ENCODE measurements at places on chromosomes 3 and 15.
A peak's percentile ranks its signal among the peaks of the same experiment; 100 is the strongest.

DNA sequence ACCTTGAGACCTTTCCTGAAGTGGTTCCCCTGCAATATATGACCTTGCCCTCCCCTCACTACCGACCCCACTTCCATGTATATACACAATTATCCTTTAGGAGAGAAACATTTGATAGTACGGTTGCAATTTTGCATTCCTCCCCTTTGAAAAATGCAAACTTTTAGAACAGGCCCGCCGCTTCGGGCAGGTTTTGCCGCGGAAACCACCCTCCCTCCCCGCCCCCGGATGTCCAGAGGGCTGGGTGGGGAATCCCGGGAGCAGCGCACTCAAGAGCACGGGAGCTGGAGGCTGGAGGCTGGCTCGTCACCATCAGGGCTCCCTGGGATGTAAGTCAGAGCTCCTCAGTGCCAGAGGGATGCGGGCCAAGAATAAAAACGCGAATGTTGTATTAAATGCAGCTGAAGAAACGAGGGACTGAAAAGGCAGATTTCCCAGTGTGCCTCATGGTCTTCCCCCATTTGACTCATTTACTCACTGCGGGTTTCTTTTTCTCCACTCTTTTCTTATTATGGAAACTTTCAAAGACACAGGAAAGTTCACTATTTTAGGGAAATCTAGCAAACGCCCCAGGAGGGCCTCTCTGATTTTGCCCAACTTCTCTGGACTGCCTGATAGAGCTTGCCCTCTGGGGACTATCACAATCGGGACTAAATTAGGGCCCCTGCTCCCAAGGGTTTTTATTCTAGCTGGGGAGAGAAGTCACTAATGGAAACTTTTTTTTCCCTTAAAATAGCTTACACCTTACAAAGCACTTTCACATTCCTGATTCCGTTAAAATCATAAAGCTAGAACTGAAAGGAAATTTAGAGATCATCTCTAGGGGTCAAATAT is 2.9 kb upstream of the USP3 start:
- peak; percentile 87 for DNase-seq

DNA sequence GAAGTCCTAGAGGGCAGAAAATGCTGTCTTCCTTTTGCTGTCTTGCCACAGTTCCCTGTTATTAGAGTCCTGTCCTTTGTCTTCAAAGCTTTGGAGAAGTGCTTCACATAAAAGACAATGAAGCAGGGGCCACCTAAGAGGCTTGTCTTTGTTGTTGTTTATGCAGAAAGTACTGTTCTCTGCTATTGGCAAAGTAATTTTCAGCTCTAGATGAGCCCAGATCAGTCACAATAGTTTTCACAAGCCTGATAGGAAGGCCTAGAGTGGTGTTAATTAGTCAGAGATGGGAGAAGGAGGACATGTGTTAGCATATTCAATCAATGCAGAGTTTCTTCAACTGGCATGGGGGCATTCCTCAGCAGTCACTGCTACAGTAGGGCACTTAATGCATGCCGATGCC is 300.0 kb downstream of the PTPRG start:
- DNase-seq: no peak

- no peak for DNase-seq
Observed at GRCh38 chr3:193774272-193774915, 181.4 kb downstream of the OPA1 start.

DNA sequence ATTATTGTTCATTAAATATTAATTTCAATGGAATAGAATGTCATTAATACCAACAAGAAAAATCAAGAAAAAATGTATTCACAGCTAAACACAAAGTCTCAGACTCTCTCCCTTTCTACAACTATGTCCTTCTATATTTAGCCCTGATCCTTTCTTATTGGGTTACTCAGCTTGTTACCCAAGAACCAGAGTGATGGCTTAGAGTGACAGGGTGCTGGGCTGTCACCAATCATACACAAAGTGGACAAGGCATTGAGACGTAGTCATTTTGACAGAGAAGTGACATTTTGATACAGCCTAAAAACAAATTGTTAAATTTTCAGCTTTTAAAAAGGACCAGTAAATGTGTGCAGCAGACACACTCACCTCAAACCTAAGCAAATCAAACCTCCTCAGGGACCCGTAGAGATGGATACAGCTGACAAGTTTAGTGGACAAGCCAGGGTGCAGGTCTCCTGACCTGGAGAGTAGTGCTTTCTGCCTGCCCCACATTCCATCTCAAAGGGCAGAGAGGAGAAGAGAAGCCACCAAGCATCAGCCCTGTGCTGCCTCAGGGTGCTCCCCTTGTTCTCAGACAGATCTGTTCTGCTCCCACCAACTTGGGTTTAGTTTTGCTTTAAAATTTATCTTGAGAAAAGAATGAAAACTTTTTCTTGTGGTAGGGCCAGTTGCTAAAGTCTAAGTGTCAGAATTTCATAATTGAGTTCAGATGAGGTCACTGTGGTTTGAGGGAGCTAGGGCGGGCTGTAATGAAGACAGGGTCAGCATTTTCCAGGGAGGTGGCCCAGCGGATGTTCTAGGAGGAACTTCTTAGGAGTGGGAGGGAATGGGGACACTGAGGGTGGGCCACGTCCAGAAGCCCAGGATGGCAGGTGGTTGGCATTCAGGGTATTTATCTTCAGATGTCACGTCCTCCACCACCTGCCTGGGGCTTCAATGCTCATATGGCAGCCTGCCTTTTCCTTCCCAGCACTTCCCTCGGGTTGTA is 136.5 kb upstream of the TBL1XR1 start:
- no peak for DNase-seq

GRCh38 chr3:156675830-156676767 is 1.7 kb downstream of the TIPARP start:
- peak; percentile 30 for DNase-seq

GRCh38 chr15:53841651-53842050 is 82.2 kb upstream of the WDR72 start:
- DNase-seq: no peak
